T follicular helper cell (primary cell): ENCODE measurements at places on chromosomes 1 and 21.
A peak's percentile ranks its signal among the peaks of the same experiment; 100 is the strongest.

GRCh38 chr1:67771152-67771551 is 62.1 kb downstream of the GNG12 start:
- no peak for DNase-seq

GRCh38 chr1:93680420-93681100 is 1.1 kb downstream of the BCAR3 start:
- no peak for DNase-seq

- no peak for DNase-seq
Measured at GRCh38 chr1:182862827-182863226, 23.7 kb downstream of the DHX9 start.

- DNase-seq, result no peak
Measured at GRCh38 chr1:23910553-23911246, 2.5 kb downstream of the CNR2 start.

DNA sequence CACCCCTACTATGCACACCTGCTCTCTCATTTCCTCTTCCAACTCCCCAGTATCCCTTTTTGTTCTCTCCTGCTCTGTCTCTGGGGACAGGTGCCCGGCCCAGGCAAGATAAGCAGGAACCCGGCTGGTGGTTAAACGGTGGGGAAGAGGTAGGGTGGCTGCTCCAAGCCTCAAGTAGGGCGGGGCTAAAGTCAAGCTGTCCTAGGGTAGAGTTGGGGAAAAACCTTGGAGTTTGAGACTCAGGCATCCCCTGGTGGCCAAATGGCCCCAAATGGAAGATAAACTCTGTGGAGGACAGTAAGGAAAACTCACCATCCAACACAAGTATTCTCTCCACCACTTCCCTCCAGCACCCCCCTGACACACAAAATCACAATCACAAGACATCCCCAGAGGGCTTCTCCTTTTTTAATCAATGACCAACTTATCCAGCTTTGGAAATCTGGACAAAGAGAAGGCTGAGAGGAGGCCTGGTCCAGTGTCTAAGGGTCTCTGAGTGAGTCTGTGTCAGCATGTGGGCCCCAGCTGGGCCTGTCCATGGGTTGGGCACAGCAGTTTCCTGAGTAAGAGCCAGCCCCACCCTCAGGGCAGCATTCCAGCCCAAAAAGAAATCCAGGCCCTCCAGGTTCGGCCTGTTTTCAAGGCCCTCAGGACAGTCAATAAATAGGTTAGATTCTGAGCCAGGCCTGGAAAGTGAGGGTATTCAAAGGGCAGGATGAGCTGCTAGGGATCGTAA is 9.8 kb downstream of the POMGNT1 start:
- DNase-seq, result no peak

DNA sequence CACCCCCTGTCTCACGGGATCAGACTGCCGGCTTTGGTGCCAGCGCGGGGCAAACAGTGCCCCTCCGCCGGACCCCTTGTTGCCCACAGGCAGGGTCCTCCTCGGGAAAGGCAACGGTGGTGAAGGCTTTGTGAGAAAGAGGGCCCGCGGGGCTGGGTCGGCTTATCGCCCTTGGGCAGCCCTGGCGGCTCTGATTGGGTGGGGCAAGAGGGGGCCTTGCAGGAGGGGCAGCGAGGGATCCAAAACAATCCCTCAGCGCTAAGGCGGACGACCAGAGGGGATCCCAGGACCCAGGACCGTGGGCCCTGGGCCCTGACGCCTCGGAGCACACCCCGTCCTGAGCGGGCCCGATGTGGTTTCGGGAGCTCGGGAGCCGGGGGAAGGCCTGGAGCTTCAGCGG is 3.9 kb upstream of the ZNF678 start:
- no peak for DNase-seq

GRCh38 chr1:234586304-234586703 is 23.7 kb downstream of the IRF2BP2 start:
- DNase-seq, result no peak

DNA sequence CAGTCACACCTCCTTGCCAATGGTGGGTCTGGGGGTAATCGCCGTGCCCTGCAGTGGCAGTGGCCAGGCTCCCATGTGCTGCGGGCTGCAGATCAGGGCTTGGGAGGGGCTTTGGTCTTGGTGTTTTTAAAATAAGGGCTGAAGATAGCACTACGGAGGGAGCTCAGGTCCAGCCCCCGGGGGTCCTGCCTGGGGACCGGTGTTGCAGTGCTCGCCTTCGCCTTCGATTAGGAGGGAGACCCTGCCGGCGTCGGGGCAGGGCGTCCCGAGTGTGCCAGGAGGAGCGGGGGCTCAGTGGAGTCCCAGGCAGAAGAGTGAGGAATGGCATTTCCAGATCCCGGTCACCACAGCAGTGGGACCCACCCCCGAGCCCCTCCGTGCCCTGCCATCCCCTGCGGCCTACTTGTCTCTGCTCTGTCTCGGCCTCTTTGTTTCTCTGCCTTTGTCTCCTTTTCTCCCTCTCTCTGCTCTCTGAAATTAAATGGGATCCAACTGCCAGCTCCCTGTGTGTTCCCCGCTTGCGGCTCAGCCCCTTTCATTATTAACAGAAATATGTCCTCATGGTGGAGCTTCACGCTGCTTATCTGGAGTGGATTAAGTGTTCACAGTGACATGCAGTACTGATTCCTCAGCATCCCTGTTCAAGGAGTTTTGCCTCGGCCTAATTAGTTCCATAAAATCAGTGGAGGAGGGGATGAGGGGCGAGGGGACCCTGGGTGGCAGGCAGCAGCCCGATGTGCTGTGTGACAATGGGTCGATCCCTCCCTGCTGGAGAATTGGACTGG is 44.4 kb downstream of the DMRTB1 start:
- DNase-seq, result no peak

GRCh38 chr1:21786640-21787039 is 3.7 kb upstream of the USP48 start:
- no peak for DNase-seq

GRCh38 chr1:69752831-69753230 is 185.1 kb downstream of the LRRC7 start:
- DNase-seq, result no peak

- DNase-seq, result no peak
Measured at GRCh38 chr1:169914531-169914930, 20.8 kb upstream of the SCYL3 start.

DNA sequence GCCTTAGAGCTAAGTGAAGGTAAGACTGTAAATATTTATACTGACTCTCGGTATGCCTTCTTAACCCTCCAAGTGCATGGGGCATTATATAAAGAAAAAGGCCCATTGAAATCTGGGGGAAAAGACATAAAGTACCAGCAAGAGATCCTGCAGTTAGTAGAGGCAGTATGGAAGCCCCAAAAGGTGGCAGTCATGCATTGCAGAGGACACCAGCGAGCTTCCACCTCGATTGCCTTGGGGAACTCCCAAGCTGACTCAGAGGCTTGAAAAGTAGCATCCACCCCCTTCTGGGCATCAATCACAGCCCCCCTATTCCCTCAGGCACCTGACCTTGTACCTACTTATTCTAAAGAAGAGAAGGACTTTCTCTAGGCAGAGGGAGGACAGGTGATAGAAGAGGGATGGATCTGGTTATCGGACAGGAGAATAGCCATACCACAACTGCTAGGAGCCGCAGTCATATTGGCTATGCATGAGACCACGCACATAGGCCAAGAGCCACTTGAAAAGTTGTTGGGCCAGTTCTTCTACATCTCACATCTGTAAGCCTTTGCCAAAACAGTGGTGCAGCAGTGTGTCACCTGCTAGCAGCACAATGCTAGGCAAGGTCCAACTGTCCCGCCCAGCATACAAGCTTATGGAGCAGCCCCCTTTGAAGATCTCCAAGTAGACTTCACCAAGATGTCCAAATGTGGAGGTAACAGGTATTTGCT is 19.4 kb downstream of the PLA2G2F start:
- DNase-seq, result no peak

DNA sequence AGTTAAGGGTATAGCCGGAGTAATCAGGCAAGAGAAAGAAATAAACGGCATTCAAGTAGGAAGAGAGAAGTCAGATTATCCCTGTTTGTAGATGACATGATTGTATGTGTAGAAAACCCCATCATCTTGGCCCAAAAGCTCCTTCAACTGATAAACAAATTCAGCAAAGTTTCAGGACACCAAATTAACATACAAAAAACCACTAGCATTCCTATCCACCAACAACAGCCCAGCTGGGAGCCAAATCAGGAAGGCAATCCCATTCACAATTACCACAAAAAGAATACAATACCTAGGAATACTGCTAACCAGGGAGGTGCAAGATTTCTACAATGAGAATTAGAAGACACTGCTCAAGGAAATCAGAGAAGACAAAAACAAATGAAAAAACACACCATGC is 45.3 kb downstream of the MAST2 start:
- DNase-seq, result no peak

- DNase-seq, result no peak
Measured at GRCh38 chr1:6471086-6471969, 5.4 kb upstream of the TNFRSF25 start.

- no peak for DNase-seq
Measured at GRCh38 chr1:209430821-209431259, 152.7 kb upstream of the CAMK1G start.

DNA sequence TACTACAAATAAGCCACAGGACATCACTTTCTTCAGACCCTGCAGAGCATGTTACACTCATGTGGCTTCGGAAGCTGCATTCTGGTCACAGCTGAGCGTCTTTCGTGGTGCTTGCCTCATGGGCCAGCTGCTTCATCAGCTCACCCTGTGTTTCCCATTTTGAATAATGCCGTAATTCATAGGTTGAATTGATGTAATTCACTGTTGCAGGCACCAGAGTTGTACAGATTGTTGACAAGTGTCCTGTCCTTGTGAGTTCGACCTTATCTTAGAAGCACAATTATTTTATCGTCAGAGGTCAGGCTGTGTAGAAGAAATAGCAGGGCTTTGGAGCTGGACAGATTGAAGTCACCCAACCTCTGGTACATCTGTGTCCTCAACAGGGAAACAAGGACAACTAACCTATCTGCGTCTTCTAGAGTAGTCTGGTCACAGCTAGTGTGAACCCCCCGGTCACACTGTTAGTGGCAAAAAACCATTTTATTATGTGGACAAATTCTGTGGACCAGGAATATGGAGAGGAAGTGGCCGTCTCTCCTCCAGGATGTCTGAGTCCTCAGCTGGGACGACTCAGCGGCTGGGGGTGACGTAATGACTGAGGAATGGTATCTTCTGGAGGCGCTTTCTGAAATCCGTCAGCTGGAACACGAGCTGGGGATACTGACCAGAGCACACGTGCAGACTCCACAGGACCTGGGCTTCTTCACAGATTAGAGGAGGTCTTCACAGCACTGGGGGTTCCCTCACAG is 17.8 kb downstream of the PKNOX1 start:
- no peak for DNase-seq

- DNase-seq, result no peak
Measured at GRCh38 chr1:180966744-180967536, 54.2 kb downstream of the KIAA1614 start.

GRCh38 chr21:33232291-33233034 is 2.7 kb downstream of the IFNAR2 start:
- no peak for DNase-seq

GRCh38 chr1:90773812-90774211 is 56.7 kb upstream of the BARHL2 start:
- no peak for DNase-seq

DNA sequence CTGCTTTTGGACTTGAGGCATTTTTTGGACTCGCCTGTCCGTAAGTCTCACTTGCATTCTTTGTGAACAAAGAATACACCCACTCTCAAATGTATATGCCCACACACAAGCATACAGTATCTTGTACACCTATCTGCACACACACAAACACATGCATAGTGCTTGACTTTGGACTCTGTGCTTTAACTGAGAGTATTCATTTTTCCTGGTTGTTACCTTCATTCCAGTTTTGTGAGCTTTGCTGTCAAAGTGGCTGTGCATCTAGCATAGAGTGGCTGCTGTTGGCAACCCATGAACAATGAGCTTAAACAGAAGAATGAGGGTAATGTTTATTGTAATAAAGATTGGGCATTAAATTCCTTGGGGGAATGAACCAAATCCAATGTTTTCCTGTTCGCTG is 199.0 kb downstream of the PDE4B start:
- DNase-seq, result no peak

DNA sequence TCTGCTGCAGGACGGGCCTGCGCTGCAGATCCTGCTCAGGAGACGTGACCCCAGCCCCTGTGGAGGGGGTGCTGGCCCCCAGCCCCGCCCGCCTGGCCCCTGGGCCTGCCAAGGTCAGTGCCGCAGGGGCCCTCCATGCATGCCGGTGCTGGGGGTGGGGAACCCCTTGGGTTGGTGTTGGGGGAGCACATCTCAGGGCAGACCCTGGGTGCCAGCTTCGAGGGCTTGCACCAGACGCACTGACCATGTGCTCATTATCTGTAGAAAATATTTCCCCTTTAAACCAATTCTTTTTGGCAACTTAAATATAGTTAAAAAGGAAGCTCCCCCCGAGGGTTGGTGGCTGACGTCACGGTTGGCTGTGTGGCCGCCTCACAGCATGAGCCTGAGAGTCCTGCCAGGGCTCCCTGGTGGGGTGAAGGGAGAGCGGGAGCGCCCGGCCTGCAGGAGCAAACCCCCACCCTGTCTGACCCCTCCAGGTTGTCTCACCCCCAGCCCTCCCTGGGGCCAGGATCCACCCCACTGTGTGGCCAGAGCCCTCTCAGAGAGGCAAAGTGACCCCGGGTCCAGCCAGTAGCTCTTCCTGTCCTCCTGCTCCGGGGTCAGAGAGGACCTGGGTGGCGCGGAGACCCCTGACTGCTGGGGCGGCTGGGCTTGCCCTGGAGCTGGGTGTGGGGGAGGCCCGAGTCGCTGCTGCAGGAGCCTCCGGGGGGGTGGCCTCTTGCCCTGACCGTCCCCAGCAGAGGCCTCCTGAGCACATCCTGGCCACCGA is 5.3 kb upstream of the PFKL start:
- DNase-seq, result no peak

DNA sequence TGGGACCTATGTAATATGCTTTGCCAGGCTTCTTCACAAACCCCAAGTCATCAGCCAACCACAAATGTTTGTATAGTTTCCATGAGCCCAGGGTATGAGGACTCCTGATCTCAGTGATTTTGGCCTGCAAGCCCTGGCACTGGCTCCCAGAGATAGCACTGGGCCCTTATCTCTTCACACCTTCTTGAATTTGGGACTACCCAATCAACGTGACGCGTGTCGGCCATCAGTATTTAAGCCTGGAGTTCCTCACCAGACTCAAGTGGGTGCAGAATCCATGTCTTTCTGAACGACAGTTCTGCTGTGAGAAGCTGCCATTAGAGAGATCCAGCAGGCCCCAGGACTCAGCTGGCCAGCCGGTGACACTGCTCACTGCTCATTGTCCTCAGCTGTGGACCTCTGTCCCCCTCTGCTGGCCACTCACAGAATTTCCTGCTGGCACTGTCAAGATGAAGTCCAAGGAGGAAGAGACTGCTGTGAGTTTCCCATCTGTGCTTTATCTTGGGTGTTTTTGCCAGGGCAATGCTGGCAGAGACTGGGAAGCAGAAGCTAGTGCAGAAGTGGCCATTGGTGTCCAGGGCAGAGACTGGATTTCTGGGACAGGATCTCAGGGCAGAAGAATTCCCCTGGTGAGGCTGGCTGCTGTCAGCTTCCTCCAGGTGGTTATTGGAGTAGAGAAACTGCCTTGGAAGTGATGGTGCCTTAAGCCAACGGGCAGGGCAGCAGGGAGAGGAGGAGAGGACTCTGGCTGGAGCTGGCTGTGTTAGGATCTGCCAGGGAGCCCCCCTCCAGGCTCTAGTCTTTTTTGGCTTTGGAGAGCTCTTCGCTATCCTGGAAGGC is 28.4 kb downstream of the TMCC2 start:
- peak; percentile 73 for DNase-seq
